ENCODE measurements at places on chromosomes 6 and 20.

- no peak for DNase-seq
Measured at GRCh38 chr6:170444811-170445211, 108.3 kb downstream of the PSMB1 start.

- no peak for DNase-seq
Measured at GRCh38 chr6:112030961-112031660, 22.8 kb upstream of the CCN6 start.

DNA sequence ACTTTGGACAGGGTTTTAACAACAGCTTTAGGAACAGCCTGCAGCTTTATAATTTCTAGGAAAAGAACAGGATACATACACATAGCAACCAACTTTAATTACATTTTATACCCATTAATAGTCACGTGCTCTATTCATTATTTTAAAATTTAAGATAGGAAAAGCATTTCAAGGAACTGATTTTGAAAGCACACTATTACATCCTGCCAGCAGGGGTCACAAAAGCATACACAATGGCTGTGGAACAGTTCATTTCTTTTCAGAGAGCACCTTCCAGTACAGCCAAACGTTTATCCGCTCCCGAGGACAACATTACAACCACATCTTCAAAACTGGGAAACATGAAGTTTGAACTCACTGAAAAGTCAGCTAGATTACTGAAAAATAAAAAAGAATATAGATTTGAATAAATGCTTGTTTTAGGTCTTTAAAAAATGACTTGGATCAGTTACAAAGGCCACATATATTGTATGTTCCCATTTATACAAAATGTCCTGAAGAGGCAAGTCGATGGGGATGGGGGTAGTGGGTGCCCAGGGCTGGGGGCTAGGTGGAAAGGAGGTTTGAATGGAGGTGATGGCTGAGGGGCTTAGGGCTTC, 104.6 kb upstream of the EXOC2 start:
- peak; percentile 68 for DNase-seq

DNA sequence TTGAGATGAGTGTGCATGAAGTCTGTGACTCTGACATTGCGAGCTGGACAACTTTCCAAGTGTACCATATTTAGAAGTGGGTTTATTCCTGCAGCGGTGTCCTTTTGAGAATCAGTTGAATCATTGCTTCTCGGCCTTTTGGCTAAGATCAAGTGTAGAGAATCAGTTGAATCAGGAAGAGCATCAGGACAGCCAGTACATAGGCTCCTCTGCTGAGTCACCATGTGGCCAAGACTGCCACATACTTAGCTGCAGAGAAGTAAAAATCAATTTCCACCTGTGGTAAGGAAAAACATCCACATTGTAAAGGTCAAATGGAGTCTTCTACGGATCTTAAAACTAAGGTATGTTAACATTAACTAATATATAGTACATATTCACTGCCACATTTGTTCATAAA, 428.4 kb upstream of the MARCKS start:
- peak; percentile 54 for DNase-seq

DNA sequence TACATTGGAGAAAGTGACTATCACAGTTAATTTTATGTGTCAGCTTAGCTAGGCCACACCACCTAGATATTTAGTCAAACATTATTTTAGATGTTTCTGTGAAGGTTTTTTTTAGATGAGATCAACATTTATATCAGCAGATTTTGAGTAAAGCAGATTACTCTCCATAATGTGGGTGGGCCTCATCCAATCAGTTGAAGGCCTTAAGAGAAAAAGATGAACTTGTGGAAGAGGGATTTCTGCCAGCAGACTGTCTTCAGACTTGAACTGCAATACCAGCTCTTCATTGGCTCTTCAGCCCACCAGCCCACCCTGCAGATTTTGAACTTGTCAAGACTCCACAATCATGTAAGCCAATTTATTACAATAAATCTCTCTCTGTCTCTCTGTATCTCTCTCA, 25.1 kb upstream of the FBXO30 start:
- no peak for DNase-seq

DNA sequence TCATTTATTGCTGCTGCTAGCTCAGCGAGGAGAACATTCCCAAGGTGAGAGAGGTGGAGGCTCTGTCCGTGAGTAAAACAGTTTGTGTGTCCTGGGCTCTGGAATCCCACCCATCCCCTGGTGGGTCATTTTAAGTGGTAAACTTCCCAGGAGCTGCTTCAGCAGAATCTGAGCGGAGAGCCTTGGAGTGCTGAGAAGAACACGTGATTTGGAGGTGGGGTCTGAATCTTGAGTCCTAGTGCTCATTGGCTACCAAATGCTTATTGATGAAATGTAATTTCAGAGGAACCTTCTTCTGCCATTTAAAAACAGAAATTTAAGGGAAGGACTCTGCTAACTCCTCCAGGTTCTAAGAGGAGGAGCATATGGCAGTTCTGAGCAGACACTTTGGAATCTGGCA, 132.4 kb downstream of the CDH26 start:
- no peak for DNase-seq

DNA sequence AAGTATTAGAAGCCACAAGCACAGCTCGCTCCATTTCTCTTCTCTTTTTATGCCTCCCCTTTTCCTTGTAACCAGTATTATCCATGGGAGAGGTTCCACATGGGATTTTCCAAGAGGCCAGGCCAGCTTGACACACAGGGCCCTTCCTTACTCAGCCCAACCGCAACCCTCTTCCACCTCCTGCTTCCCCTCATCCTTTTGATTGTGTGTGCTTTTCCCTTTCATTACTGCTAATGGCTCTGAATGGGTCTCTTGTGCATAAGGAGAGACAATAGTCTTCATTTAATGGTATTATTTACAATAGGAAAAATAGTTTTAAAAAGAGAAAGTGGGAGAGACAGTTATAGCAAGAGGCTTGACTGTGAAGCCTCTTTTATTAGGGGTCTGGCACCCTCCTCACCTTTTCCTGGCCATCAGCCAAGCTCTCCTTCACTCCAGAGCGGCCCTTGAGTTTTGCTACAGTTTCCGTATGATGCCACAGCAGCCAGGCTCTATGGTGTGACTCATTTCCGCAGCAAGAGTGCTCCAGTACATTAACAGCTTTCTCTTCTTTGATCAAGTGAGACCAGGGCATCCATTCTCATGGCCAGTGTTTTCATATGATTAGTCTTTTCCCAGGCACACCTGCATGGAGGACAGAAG, 579.5 kb downstream of the TFAP2B start:
- DNase-seq, result no peak

- peak; percentile 32 for DNase-seq
Measured at GRCh38 chr6:33428224-33428965, 8.5 kb downstream of the SYNGAP1 start.

- peak; percentile 94 for DNase-seq
Measured at GRCh38 chr6:34248727-34249468, at the start of gene SMIM29. Gene SMIM29, minus strand, starts transcription at chr6:34249006. Its CDS starts 1,215 bp downstream, at chr6:34247791.

- DNase-seq, result no peak
Measured at GRCh38 chr20:43909720-43910119, 4.9 kb upstream of the TOX2 start.

GRCh38 chr6:33624856-33625255, 3.7 kb downstream of the ITPR3 start:
- no peak for DNase-seq

- peak; percentile 7 for DNase-seq
Measured at GRCh38 chr6:82711971-82712370, 348.4 kb downstream of the TPBG start.

GRCh38 chr6:79568996-79569395, 31.8 kb upstream of the LCA5 start:
- DNase-seq, result no peak

DNA sequence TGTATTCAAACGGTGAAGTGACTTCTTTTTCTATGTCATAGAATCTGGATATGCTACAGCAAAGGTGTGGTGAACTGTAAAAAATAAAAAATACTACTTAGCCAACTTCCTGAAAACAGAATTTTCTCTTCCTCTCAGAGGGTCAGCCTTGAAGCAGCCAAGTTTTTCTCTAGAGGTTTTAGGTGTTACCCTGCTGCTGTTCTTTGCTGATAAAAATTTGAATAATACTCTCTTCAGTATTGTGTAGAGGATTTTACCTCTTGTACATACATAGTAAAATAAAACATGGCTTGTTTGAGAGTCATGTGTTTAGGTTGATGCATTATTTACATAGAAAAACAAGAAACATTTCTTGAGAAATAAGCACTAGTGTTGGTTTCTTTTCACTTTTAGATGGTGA, 458.4 kb downstream of the TBC1D32 start:
- no peak for DNase-seq

DNA sequence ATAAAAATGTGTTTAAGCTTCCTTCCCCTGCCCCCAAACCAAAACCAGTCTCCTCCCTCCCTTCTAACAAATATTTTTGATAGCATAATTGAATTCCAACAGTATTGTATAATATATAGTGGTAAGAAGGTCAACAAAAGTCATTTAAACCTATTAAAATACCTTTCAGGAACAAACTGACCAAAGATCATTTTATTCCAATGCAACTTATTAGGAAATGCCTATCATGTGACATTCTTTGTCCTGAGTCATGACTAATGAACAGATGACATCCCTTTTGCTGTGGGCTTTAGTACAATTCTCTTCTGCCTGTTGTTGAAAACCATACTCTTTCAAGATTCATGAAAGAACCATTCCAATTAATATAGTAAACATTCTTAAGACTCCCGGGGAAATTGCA, 51.5 kb upstream of the TRAF3IP2 start:
- peak; percentile 78 for DNase-seq

DNA sequence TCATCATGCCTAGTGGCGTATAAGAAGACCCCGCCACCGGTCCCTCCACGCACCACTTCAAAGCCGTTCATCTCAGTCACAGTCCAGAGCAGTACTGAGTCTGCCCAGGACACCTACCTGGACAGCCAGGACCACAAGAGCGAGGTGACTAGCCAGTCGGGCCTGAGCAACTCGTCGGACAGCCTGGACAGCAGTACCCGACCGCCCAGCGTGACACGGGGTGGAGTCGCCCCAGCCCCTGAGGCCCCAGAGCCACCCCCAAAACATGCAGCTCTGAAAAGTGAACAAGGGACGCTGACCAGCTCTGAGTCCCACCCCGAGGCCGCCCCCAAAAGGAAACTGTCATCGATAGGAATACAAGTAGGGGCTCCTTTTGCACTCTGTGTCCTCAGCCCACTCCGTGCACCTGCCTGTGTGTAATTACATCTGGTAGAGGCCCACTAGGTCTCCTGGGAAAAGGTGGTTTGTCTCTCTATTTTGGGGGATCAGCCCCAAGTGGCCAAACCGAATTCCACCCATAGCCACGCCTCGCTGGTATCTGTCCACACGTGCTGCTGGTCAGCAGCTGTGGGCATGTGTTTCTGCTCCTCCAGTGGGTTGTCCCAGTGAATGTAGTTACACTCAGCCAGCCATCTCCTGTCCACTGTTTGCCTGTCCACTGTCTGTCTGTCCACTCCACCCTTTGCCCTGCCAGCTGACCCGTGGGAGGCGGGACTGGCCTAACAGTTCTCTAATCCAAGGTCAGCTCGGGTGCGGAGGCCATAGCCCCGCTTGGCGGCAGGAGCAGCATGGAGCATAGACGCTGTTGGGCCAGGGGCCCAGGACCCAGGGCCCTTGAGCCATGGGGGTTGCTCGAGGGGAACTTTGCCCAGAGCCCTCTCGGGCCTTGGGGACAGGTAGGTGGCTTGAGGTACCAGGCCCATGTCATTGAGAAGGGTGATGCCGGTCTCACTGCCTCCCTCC, 44.3 kb upstream of the MYL9 start:
- DNase-seq, result no peak

GRCh38 chr6:162325051-162325450, 402.5 kb downstream of the PRKN start:
- no peak for DNase-seq

DNA sequence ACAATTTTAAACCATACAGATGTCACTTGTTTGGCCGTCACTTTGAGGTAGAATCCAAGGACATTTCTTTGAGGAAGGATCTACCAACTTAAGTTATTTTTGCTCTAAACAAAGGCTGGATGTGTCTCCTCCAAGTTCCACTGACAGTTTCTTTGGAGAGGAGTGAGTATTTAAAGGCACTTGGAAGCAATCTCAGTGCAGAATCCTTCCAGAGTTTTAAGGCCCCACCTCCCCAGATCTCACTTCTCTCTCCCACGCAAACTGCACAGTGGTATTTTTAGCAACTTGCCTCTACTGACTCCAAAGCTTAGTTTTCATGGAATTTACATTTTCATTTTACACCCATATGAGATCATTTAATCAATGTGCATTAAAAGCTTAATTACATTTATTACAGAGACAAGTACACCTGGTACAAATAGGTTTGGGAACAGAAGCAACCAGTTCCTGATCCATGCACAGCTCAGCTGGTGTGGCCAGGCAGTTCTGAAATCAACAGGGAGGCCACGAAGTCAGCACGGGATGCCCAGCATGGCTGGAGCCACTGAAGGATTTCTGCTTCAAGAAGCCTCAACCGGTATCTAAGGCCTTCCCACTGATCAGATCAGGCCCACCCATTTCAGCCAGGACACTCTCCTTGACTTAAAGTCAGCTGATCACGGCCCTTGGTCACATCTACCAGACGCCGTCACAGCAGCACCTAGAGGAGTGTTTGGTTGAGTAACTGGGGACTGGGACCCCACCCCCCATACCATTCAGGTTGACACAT, 109.8 kb downstream of the SYCP2 start:
- no peak for DNase-seq

DNA sequence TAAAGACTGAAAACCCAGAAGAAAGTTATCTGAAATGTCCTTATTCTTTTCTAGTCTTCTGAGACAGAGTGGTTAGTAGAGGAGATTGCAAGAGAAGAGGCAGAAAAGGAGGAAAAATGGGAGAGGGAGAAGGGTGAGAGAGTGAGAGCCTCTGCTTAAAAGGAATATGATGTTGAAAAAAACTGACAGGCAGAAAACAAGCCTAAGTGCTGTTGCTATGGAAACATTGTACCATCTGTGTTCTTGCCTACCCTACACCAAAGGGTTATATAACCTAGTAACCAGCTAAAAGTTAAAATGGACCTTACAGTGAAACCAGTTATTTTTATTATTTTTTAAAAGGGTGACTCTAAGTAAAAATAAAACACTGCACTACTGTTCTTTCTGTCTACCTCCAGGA, 28.3 kb upstream of the SH3BGRL2 start:
- DNase-seq, result no peak

GRCh38 chr20:44866703-44867335, 18.7 kb upstream of the YWHAB start:
- DNase-seq, result no peak

DNA sequence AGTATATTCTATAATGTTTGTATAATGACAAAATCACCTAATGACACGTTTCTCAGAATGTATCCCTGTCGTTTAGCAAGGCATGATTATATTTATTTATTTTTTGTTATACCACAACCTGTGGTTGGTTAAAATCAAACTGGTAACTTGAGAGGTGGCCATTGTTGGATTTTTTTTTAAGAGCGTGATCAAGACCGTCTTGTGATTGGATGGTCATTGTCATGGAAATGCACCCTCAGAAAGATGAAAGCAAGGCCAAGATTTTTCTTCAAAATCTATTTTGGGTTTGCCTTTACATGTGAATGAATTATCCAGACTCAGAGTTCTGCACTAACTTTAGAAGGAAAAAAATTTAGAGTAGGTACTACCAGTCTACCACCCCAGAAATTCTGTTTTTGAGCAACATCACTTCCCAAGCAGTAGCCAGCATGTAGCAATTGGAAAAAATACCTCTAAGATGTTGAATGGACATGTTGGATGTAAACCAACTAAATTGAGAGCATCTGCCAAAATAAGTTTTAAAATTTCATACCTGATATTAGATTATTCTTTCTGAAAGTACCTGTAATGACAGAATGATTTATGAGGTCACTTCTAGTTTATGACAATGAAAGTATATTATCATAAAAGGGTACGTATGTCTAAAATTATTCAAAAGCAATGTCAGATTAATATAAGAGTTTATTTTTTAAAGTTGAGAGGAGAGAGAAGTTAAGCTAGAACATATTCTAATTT, 50.8 kb downstream of the NCOA7 start:
- DNase-seq, result no peak

Data from iris pigment epithelial cell (primary cell).